ENCODE measurements at places on chromosomes 11 and 22. TPM values are rescaled to one million over a fixed set of nuclear protein-coding genes. Genes with fewer than 3 reads are reported as not detected.

RGL4 gene
- not detected for total RNA-seq

GPR83 gene
- total RNA-seq = not detected

TIMP3 gene
- total RNA-seq = 175 TPM

OR8K1 gene
- not detected for total RNA-seq

UPK3A gene
- not detected for total RNA-seq

KDM4D gene
- 0.56 TPM for total RNA-seq

PLEKHA7 gene
- total RNA-seq = 0.58 TPM

OR51B2 gene
- total RNA-seq = not detected

BTG4 gene
- total RNA-seq = not detected

WNT11 gene
- total RNA-seq = 0.85 TPM

HSD17B12 gene
- 78.1 TPM for total RNA-seq

OR51B5 gene
- 0.28 TPM for total RNA-seq

ACRV1 gene
- total RNA-seq = not detected

C22orf31 gene
- not detected for total RNA-seq

TRIM49D1 gene
- not detected for total RNA-seq

TENM4 gene
- total RNA-seq = 16.6 TPM

IL18 gene
- total RNA-seq = under 0.01 TPM

MOGAT2 gene
- not detected for total RNA-seq

FOSL1 gene
- total RNA-seq = 17.5 TPM

ZBTB16 gene
- under 0.01 TPM for total RNA-seq

PLAAT2 gene
- not detected for total RNA-seq

VPREB3 gene
- not detected for total RNA-seq

TEX12 gene
- total RNA-seq = not detected

DEFB131B gene
- not detected for total RNA-seq

USP2 gene
- total RNA-seq = 0.38 TPM

OR52I1 gene
- not detected for total RNA-seq

TSGA10IP gene
- not detected for total RNA-seq

ACP2 gene
- 25.3 TPM for total RNA-seq

MADD gene
- total RNA-seq = 10.1 TPM

OTOG gene
- total RNA-seq = not detected

KRTAP5-1 gene
- not detected for total RNA-seq

CRYAB gene
- 41.2 TPM for total RNA-seq

MPEG1 gene
- total RNA-seq = not detected

NXF1 gene
- total RNA-seq = 21.1 TPM

FAM227A gene
- 1.7 TPM for total RNA-seq

GUCY1A2 gene
- total RNA-seq = 2.5 TPM

E2F8 gene
- total RNA-seq = under 0.01 TPM

MMP8 gene
- total RNA-seq = not detected

RCOR2 gene
- 1.7 TPM for total RNA-seq

GALNT18 gene
- 10.4 TPM for total RNA-seq

C22orf15 gene
- total RNA-seq = 0.19 TPM
